CD4-positive, alpha-beta T cell treated with Interleukin-17A for 1 hour (primary cell): ENCODE measurements at places on chromosomes 1 and 21.
A peak's percentile ranks its signal among the peaks of the same experiment; 100 is the strongest.

DNA sequence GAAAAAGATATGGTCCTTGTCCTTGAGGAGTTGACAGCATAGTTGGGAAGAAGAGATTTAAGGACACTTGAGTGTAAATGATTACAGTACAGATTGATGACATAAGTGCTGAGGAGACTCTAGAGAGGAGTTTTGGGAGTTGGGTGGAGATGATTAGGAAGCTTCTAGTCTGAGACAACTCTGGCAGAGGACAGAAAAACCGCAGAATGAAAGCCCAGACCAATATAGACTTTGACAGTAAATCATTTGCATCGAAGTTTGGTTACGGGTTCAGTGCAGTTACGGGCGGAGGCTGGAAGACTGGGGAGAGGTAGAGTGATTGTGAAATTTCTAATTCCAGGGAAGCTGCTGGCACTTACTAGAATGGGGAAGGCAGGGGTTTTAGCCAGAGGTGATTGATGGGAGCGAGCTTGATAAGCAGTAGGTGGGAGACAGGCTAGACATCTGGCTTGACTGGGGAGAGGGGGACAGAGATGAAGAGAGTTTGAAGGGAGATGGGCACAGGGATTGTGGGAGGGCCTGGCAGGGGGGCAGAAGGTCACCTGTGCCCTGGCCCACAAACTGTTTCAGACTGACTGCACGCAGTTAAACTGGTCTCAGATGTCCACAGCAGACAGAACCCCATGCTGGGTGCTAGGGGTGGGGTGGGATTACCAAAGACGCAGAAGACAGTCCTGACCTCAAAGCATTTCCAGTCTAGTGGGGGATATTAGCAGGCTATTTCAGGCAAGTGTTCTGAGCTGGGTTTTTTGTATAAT is 20.1 kb downstream of the SH2D2A start:
- DNase-seq, result no peak

DNA sequence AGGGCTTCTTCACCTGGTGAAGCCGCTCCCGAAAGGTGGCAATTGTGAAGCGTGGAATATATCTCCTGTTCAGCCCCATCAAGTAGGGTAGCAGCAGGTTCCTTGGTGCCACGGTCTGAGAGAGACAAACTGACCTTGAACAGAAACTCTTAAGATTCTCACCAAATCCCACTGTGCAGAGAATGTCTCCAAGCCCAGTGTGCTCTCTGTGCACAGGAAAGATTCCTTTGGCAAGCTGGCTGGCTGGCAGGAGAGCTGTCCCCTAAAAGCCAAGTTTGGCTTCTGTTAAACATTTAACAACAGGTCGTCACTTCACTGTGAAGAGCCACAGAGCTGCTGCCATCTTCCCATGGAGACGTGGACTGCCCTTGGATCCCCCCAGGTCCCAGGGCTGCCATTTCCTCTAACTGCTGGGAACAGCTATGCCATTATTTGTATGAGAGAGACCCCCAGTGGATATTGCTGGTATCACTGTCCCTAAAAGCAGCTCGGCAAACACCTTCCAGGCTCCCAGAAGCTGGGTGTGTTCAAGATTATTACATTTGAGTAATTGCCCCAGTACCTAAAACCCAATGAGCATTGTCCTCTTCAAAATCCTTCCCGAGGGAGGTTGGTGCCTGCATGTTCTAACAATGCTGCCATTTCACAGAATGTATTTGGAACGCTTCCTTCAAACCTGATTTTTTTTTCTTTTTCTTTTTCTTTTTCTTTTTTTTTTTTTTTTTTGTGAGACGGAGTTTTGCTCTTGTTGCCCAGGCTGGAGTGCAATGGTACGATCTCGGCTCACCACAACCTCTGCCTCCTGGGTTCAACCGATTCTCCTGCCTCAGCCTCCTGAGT is 71.8 kb downstream of the CD58 start:
- peak; percentile 75 for DNase-seq

GRCh38 chr1:76075188-76075489 is 593 bp downstream of the ST6GALNAC3 start:
- DNase-seq, result no peak

DNA sequence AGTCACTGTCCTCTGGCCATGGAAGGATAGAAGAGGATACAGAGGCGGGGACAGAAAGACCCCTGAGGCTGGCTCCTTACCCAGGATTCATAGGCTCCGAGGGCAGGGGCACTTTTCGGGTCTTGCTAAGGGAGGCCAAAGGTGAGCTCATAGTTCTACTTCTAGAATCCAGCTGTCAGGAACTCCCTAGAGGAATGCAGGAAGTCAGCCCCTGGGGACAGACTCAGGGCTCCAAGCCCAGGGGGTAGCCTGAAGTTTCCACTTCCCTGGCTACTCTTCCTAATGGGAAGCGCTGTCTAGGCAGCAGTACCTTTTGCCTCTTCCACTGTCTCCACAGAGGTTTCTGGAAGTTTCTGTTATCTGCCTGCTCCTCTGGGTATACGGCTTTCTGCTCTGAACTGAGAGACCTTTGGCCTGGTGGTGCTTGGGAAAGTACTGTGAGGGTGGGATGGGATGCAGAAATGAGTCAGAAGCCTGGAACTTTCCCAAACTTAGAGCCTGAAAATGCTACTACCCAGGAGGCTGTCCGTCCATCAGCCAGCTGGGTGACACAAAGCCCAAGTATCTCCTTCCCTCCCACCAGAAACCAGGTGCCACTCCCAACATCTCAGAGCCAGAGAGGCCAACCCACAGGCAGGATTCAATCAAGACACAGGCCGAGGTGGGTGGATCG is 3.6 kb downstream of the UBXN11 start:
- DNase-seq, result no peak

GRCh38 chr1:52479076-52479475 is 73.8 kb downstream of the TUT4 start:
- DNase-seq, result no peak

DNA sequence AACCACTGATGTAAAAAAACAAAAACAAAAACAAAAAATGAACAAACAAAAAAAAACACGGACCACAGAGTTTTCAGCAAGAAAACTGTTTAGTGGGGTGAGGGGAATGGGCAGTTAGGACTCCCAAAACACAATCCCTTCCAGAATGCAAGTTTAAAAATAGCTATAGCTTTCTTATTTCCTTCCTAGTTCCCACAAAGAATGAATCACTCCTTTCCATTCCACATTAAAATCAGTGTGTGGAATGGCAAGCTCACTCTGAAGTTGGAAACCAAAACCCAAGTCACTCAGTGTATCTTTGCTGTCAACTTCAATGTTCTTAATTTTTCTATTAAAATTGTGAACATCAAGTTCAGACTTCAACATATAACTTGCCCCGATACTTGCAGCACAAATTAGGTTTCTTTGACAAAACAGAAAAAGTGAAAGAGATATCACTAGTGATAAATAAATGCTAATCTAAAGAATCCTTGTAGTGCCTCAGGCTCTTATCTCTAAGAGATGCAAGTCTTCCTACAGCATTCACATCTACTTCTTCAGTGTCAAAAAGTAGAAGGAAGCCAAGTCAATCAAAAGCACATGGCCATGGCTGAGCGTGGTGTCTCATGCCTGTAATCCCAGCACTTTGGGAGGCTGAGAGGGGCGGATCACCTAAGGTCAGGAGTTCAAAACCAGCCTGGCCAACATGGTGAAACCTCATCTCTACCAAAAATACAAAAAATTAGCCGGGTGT is 45.5 kb downstream of the TOR3A start:
- no peak for DNase-seq
